ENCODE measurements at places on chromosomes 1 and 21.
A peak's percentile ranks its signal among the peaks of the same experiment; 100 is the strongest.

- no peak for DNase-seq
Measured at GRCh38 chr1:182702826-182703524, 18.6 kb upstream of the RGS8 start.

DNA sequence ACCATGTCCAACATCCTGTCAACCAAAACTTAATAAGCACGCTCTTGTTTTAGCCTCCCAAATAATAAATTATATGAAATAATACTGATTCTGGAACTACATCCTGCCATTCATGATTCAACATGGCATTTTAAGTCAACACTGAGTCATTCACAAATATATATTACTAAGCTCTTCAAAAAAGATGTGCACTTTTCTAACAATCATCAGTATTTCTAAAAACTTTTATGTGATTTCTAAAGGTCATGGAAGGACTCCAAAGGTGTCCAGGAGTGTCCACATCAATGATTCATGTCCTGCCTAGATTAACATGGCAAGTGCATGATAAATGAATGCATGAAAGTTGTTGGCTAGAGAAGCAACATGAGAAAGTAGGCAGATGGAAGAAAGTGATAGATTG, 51.6 kb downstream of the NEGR1 start:
- DNase-seq = no peak

- DNase-seq = no peak
Measured at GRCh38 chr1:17742583-17742982, 12.6 kb upstream of the ACTL8 start.

- no peak for DNase-seq
Measured at GRCh38 chr1:223780949-223781348, 64.8 kb downstream of the TP53BP2 start.

DNA sequence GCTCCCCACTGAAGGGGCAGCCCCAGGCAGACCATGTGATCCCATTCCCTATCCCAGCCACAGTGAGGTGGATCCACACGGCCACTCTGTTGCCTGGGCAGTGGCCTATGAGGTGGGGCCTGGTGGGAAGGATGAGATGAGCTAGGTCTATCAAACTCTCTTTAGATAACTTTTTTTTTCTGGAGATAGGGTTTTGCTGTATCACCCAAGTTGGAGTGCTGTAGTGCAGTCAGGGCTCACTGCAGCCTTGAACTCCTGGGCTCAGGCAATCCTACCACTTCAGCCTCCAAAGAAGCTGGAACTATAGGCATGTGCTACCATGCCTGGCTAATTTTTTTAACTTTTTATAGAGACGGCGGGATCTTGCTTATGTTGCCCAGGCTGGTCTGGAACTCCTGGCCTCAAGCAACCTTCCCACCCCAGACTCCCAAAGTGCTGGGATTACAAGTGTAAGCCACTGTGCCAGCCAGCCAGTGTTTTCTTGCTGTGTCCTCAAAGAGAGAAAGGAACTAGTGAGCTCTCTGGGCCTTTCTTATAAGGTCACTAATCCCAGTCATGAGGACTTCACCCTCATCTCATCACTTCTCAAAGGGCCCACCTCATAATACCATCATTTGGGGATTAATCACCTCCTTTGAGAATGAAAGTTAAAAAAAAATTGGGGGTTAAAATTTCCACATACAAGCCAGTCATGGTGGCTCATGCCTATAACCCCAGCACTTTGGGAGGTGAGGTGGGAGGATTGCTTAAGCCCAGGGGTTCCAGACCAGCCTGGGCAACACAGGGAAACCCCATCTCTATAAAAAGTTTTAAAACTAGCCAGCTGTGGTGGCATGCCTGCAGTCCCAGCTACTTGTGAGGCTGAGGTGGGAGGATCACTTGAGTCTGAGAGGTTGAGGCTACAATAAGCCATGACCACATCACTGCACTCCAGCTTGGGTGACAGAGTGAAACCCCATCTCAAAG, 36.6 kb downstream of the H3-3A start:
- no peak for DNase-seq

DNA sequence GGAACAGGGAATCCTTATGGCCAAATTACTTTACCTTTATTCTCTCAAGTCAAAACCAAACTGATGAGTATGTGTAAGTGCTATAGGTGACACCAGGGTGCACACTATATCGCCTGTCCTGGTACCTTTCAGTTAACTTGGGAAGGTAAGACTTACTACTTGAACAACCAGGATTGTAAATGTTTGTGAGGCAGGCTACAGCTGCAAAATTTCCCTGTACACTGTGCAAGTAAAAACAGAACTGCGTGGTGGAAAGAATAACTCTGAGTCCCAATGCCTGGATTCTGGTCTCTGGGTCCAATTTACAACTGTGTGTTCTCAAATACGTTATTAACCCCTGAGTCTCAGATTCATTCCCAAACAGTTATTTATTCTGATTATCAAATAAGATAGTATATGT, 73.5 kb downstream of the TENT5C start:
- no peak for DNase-seq

- no peak for DNase-seq
Measured at GRCh38 chr21:44867999-44868700, 5.3 kb downstream of the PTTG1IP start.

GRCh38 chr1:86155807-86156565, 586 bp downstream of the COL24A1 start:
- peak; percentile 35 for DNase-seq

GRCh38 chr21:43924421-43925095, 59.5 kb downstream of the AGPAT3 start:
- no peak for DNase-seq

GRCh38 chr1:156283521-156283920, 604 bp upstream of the TMEM79 start:
- no peak for DNase-seq

GRCh38 chr1:89519779-89520358, 4.8 kb upstream of the LRRC8B start:
- peak; percentile 25 for DNase-seq

All from KG1 (cell line).